ENCODE measurements at places on chromosomes 6 and 20.

GRCh38 chr20:4555188-4555890 lies 166.4 kb upstream of the PRND start:
- DNase-seq: no peak

DNA sequence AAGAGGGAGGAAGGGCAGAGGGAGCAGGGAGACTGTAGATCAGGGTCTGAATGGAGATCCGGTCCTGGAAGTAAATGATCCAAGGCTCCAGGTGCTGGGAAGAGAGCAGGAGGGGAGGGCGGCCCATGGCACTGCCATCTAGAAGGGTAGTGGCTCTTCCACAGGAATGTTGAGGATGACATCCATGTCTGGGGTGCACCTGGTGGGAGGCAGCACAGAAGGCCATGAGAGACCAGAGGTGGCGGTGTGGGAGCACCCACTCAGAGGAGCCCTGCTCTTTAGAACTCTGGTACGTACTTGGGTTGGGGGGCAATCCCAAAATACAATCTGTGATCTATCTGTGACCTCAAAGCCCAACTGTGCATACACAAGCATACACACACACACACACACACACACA lies 13.5 kb downstream of the DEFB132 start:
- DNase-seq: no peak

DNA sequence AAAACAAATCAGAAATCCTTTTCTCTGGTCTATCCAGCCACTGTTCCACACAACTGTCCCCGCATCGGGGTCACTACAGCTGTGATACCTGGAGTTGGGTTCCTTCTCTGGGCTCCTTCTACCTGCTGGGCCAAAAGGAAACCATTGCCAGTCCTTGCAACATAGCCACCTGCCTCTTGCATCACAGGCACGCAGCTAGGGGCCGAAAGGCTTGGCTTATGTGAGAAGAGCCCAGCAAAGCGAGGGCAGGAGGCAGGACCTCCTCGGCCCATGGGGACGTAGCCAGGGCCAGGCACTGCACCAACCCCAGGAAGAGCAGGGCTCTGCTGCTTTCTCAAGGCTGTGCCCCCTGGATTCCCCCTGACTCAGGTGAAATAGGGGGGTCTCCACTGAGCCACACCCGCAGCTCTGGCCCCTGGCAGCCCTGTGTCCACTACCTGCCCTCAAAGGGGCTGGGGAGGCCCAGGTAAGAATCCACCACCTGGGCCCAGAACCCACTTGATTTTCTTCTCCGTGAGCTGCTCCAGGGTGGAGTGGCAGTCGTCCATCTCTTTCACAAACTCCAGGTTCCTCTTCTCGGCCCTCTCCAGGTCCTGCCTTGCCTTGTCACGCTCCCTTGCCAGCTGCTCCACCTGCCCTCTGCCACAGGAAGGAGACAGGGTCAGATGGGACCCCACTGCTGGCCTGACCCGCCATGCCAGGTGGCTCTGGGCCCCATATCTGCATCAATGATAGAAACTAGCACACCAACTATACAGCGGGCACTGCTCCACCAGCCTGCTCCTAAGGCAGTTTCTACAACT lies 88.9 kb downstream of the GINS1 start:
- no peak for DNase-seq

DNA sequence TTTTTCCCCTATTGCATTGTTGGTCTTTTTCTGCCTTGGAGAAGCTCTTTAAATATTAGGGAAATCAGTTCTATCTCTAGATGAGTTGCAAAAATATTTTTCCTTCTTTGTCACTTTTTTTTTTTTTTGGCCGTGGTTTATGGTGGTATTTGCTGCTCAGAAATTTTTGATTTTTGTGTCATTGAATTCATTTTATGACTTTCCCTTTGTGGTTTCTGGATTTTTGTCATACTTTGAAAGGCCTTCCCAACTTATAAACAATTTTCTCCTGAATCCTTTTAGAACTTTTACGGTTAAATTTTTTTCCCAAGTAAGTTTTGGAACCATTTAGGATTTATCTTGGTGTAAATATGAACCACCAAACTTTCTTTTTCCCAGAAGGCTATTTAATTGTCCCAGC lies 145.6 kb downstream of the GJA10 start:
- no peak for DNase-seq

DNA sequence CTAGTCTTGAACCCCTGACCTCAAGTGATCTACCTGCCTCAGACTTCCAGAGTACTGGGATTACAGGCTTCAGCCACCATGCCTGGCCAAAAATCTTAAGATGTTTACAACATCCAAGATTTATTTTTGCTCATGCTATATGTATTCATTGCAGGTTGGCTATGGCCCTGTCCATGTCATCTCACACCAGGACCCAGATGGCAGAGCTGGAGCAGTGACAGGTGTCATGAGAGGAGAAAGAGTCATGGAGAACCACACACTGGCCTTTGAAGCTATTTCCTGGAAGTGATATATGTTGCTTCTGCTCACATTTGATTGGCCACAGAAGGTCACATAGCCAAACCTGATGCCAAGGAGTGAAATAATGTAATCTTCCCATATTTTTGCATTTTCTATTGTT lies 13.8 kb upstream of the DDR1 start:
- DNase-seq: no peak

DNA sequence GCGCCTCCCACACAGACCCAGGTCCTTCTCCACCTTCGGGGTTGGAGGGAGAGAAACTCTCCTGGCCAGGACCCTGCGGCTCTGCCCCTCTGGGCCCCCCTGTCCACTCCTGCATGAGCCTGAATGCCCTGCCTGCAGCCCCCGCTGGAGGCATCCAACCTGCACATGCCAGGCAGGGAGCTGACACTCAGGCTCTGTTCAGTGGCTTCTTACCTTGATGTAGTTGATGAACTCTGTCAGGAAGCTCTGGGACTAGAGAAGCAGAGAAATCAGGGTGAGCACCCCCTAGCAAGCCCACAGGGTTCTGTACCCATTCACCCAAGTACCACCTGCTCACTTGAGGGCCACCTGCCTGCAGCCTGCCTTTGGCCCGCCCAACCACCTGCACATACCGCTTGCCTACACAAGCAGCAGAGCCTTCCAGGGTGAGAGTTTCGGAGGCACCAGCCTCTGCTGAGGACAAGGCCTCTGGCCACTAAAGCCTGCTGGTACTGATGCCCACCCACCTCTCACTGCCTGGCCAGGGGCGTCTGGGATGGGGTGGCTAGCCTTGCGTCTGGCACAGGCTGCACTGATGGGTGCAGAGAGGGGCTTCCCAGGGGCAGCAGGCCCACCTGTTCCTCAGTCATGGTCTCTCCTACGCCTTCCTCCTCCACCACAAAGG lies 9.7 kb downstream of the DDRGK1 start:
- no peak for DNase-seq

GRCh38 chr6:98833307-98834059 lies 891 bp upstream of the POU3F2 start:
- no peak for DNase-seq

DNA sequence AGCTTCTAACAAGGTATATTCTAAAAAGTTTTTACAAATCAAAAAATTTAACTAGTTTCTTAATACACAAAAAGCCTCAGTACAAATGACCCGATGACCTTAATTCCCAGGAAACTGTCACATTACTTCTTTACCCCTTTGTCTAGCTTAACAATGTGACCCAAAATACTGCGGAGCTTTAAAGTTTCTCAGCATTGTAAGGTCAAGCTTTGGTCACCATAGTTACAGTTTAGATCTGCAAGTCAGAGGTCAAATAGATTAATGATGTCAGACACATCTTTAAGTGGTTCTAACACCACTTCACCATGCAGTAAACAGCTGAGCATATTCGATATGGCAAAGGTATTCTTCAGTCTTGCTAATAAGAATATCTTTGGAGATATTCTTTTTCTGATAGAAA lies 36.8 kb upstream of the FLRT3 start:
- DNase-seq: no peak

DNA sequence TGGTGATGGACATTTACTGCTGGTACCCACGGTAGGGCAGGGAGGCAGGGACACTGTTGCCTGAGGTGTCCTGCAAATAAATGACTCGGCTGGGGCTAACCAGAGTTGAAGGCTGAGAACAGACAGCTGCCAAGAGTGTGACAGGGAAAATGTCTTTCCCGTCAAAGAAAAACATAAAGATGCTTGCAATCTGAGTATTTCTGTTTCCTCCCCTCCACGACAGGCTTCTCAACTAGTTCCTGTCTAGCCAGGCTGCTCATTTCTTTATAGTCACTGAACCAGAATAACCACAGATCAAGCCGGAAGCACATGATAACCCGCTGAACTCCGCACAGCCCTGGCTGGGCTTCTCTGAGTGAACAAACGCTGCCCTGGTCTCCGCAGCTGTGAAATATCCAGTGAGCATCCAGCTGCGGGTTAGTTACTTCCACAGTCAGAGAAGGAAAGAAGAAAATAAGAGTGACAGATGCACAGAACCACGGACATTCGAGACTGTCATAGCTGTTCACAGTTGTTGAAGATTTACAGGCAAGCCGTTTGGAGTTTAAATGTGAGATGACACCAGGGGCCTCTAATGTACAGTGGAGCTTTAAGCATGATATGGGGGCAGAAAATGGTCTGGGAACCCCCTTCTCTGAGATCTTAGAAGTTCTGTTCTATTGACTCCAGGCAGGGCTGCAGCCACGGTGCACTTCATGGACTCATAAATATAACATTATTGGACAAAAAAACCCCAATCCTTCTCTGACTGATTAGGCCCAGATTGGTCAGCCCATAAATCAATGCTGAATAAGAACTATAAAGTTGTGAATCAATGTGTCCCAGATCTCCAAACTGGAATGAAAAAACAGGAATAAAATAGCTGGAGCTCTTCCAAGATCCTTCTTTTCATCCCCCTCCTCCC lies 299.9 kb upstream of the SUPT3H start:
- no peak for DNase-seq

- DNase-seq: no peak
Observed at GRCh38 chr6:107061125-107062020, 33.4 kb downstream of the MTRES1 start.

- DNase-seq: no peak
Observed at GRCh38 chr20:6616421-6616820, 151.1 kb upstream of the BMP2 start.

DNA sequence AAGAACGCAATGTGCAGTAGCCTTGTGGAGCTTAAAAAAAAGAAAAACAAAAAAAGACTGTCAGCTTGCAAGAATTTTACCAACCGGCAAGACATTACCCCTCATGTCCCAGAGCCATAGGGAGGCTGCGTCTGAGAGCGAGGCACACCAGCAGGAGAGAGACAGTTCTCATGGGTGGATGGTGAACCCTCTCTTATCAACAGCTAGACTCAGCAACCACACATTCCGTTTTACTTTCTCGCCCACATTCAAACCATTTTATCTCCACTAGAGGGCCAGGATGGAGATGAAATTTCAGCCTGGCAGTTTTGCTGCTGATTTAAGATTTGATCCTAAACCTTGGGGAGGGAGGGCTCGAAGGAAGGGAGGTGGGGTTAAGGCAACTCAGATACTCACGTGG lies 247.0 kb downstream of the ATXN1 start:
- DNase-seq: no peak

DNA sequence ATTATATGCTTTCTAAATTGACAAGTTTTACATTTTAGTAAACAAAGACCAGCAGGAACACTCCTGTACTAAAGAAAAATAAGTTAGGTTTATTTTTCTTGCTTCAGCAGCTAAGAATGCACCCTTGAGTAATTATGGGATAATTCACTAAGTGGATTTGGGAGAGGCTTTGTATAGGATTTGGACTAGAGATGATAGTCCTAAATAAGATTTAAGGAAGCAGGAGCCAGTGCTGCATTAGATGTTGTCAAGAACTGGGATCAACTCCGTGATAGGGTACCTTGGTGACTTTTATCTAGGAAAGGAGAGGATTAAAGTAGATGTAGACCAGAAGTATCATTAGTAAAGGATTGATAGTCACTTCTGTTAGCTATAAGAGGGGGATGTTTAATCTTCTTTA lies 4.1 kb upstream of the C6orf141 start:
- DNase-seq: no peak

- no peak for DNase-seq
Observed at GRCh38 chr20:3398681-3399252, 8.7 kb downstream of the DNAAF9 start.

DNA sequence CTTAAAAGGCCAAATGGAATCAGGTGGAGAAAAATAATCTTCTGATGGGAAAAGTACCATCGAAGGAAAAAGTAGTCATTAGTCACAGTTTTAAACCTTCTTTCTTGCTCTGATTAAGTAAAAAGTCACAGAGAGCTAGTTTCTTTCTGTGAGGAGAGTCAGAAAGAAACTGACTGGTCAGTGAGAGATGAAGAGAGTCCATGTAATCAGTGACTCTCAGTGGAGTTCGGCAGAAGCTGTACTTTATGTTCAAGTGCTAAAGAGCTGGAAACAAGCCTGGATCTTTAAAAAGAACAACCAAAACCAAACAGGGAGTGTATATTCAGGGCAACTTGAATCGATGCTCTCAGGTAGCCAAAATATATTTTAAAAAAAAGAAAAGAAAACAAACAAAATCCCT lies 44.5 kb downstream of the MDGA1 start:
- no peak for DNase-seq

GRCh38 chr20:63323357-63323981 lies 30.5 kb downstream of the COL20A1 start:
- DNase-seq: no peak

- DNase-seq: no peak
Observed at GRCh38 chr6:168838037-168838399, 397.0 kb downstream of the SMOC2 start.

GRCh38 chr6:34093854-34094430 lies 51.9 kb downstream of the GRM4 start:
- no peak for DNase-seq

DNA sequence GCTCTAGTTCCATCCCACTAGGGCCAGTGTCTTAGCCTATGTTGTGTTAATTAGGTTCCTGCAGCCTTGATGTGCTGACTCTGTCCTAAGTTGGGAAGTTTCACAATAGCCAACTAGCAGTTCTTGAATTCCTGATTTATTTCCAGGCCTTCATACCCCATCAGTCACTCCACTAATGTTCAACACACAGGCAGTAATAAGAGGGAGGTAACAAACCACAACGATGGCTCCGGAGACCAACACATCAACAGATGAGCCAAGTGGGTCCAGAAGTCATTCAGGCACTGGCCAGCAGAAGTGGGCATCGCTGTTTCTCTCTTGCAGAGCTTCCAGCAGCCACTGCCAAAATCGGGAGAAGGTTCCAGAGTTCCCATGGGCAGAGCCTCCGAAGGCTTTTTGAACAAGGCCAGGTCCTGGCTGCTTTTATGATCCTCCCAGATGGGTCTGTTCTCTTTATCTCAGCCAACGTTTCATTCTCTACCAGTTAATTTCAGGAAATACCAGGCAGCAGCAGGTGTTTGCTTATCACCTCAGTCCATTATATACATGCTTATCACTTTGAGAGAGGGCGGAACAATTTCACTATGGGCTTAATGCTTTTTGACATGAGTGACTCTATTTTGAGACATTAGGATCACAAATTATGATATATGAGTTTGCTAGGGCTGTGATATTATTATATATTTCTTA lies 48.5 kb upstream of the NOP56 start:
- DNase-seq: no peak

- DNase-seq: no peak
Observed at GRCh38 chr6:105994591-105995390, 91.3 kb upstream of the PRDM1 start.

GRCh38 chr20:54078296-54078984 lies 8.0 kb upstream of the BCAS1 start:
- no peak for DNase-seq
